ENCODE measurements at places on chromosomes 7 and 10. TPM values are rescaled to one million over a fixed set of nuclear protein-coding genes. Genes with fewer than 3 reads are reported as not detected.

- no peaks in the 10 kb centered on the region for H3K27me3 ChIP-seq
- peaks cover 15% of the 10 kb centered on the region for H3K4me1 ChIP-seq
- no peaks in the 10 kb centered on the region for H3K36me3 ChIP-seq
- no peak overlapping the region for H3K4me3 ChIP-seq
- no peak overlapping the region for H3K27ac ChIP-seq
These were observed 179.2 kb downstream of the ST7 start for GRCh38 chr7:117132321-117133120.

DNA sequence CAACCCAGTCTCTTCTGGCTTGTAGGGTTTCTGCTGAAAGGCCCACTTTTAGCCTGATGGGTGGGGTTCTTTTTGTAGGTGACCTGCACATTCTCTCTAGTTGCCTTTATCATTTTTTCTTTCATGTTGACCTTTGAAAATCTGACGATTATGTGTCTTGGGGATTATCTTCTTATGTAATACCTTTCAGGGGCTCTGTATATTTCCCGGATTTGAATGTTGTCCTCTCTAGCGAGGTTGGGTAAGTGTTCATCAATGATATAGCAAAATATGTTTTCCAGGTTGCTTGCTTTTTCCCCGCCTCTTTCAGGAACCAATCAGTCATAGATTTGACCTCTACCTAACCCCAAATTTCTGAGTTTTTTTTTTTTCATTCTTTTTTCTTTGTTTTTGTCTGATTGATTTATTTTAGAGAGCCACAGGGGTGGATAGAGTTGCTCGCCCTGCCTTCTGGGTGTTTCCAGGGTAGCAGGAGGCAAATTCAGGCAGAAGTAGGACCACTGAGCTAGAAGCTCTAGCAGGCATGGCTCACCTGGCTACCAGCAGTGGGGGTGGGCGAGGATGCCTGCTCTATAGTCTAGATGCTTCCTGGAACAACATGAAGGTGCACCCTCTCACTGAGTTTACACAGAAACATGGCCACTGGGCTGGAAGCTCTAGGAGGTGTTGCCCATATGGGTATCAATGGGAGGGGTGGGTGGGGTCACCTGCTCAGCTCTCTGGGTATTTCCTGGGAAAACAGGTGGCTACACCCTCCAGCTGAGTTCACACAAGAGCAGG is 94.9 kb downstream of the CCDC7 start:
- no peaks in the 10 kb centered on the region for H3K27me3 ChIP-seq
- no peak overlapping the region for H3K27ac ChIP-seq
- no peak for DNase-seq

Gene SUN1
- polyA plus RNA-seq = 69.2 TPM

DNA sequence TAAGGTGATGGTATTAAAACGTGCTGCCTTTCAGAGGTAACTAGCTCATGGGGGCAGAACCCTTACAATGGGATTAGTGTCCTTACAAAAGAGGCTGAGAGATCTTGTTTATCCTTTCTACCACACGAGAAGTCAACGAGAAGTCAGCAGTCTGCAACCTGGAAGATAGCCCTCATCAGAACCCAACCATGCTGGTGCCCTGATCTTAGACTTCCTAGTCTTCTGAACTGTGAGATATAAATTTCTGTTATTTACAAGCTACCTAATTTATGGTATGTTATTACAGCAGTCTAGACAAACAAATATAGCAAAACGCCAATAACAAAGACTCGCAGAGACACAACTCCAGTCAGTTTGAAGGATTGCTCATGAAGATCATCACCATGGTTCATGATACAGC is 157.5 kb upstream of the TMEM106B start:
- no peaks in the 10 kb centered on the region for H3K27me3 ChIP-seq
- H3K27ac ChIP-seq = no peak overlapping the region
- no peak for DNase-seq
- H3K36me3 ChIP-seq = no peaks in the 10 kb centered on the region
- H3K4me3 ChIP-seq = no peak overlapping the region

GRCh38 chr7:90201500-90202195 is 9.9 kb upstream of the STEAP2 start:
- no peak for DNase-seq
- no peak overlapping the region for H3K4me3 ChIP-seq
- no peaks in the 10 kb centered on the region for H3K27me3 ChIP-seq
- H3K4me1 ChIP-seq = no peaks in the 10 kb centered on the region

GRCh38 chr7:11272352-11272751 is 298.7 kb downstream of the PHF14 start:
- no peak for DNase-seq
- no peak overlapping the region for H3K4me3 ChIP-seq
- no peaks in the 10 kb centered on the region for H3K4me1 ChIP-seq
- H3K36me3 ChIP-seq = no peaks in the 10 kb centered on the region

DNA sequence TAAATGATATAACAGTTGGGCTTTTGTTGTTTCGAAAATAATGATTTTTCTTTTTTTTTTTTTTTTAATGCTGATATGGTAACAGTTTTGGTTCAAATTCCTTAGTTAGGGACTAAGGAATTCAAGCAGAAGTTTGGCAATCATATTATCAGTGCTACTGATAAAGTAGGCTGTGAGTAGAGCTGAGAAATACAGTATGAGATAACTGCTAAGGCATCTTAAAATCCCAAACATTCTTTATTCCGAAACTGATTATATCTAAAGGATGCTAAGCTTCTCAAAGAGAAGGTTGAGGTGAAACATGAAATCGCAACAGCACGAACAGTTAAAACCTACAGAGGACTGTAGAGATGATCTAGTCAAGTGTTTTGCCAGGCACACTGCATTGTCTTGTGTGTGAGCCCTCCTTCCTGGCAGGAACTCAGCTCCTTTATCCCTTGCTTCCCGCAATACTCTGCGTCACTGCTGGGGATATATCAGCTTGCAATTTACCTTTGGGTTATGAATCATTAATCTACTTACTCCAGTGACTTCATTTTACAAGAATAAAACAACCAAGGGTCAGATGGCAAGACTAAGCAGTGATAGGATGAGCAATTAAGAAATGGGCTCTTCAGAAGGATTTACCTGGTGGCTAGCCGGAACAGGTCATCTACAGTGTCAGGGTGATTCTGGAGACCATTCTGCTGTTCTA is 36.7 kb downstream of the IRF5 start:
- no peak overlapping the region for H3K4me3 ChIP-seq
- H3K4me1 ChIP-seq = no peaks in the 10 kb centered on the region
- no peaks in the 10 kb centered on the region for H3K36me3 ChIP-seq
- no peak for DNase-seq
- no peaks in the 10 kb centered on the region for H3K27me3 ChIP-seq

Gene PLEKHS1
- polyA plus RNA-seq = 0.01 TPM

GRCh38 chr10:125054669-125055268 is 105.6 kb downstream of the CTBP2 start:
- no peaks in the 10 kb centered on the region for H3K36me3 ChIP-seq
- no peak for DNase-seq
- H3K4me1 ChIP-seq = peaks cover 51% of the 10 kb centered on the region
- no peak overlapping the region for H3K27ac ChIP-seq

GRCh38 chr10:69469976-69470375 is 18.7 kb downstream of the TSPAN15 start:
- H3K4me1 ChIP-seq = peaks cover 84% of the 10 kb centered on the region
- DNase-seq = no peak
- H3K4me3 ChIP-seq = no peak overlapping the region
- H3K36me3 ChIP-seq = no peaks in the 10 kb centered on the region
- H3K27me3 ChIP-seq = no peaks in the 10 kb centered on the region

- H3K4me1 ChIP-seq = no peaks in the 10 kb centered on the region
- H3K36me3 ChIP-seq = peaks cover 4% of the 10 kb centered on the region
- no peak for DNase-seq
- H3K27me3 ChIP-seq = no peaks in the 10 kb centered on the region
- no peak overlapping the region for H3K4me3 ChIP-seq
These were observed 209.4 kb downstream of the ZMYND11 start for GRCh38 chr10:344582-345200.

GRCh38 chr7:116446212-116446855 is 53.2 kb upstream of the CAV2 start:
- no peak overlapping the region for H3K4me3 ChIP-seq
- no peak overlapping the region for H3K27ac ChIP-seq
- H3K27me3 ChIP-seq = no peaks in the 10 kb centered on the region

- no peak overlapping the region for H3K4me3 ChIP-seq
- no peaks in the 10 kb centered on the region for H3K4me1 ChIP-seq
- H3K27ac ChIP-seq = no peak overlapping the region
- no peak for DNase-seq
- no peaks in the 10 kb centered on the region for H3K36me3 ChIP-seq
These were observed 308.1 kb downstream of the WDR37 start for GRCh38 chr10:1364151-1364910.

DNA sequence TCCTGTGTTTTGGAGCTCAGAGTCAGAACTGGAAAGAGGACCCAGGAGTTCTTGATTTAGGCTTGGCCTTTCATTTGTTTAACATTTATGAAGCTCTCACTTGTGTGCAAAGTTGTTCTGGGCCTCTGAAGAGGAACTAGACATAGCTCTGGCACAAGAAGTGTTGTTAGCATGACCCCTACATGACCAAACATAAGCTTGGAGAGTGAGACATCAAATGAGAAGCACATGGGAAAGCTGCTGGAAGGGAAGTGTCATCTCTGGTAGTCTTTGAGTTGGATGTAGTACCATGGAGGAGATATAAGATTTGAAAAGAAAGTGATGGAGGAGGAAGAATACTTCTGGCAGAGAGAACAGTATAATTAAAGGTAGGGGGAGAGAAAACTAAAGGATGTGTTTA is 370.1 kb downstream of the ADRA2A start:
- H3K4me1 ChIP-seq = no peaks in the 10 kb centered on the region
- no peak overlapping the region for H3K27ac ChIP-seq

DNA sequence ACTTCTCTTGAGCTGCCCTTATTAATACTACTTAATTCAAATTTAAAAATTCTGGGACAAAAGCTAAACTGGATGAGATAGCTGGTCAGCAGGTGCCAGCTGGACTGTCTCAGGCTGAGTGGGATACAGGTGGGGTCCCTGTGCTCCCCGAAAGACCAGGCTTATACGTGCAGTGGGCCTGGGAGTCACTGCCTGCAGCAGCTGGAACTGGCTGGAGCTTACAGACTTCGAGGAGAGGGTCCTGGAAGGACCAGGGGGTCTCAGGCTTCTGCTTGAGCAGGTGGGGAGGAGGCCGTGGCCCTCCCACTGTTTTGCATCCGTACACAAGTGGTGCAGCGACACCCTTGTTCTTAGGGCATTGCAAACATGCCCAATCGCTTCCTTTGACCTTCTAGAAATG is 203.7 kb downstream of the GLRX3 start:
- no peak overlapping the region for H3K4me3 ChIP-seq
- DNase-seq = no peak
- H3K27me3 ChIP-seq = peaks cover 22% of the 10 kb centered on the region
- no peak overlapping the region for H3K27ac ChIP-seq
- H3K36me3 ChIP-seq = no peaks in the 10 kb centered on the region

DNA sequence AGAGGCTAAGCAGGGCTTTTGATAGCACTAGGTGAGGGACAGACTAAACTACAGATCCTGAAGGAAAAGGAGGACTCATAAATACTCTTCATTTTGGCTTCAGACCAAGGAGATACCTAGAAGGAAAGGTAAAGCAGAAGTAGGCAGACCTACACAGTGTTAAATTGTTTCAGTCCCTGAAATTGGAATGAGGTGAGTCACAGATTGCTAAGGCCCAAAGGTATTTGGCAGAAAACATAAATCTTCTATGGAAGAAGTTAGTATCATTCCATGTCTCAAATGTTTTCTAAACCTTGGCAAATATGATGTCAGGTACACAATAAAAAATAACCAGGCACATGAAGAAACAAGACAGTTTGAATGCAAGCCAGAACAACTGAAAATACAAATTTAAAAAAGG is 30.0 kb downstream of the MTERF1 start:
- H3K27ac ChIP-seq = no peak overlapping the region
- no peaks in the 10 kb centered on the region for H3K4me1 ChIP-seq
- H3K4me3 ChIP-seq = no peak overlapping the region
- no peaks in the 10 kb centered on the region for H3K36me3 ChIP-seq
- no peak for DNase-seq

DNA sequence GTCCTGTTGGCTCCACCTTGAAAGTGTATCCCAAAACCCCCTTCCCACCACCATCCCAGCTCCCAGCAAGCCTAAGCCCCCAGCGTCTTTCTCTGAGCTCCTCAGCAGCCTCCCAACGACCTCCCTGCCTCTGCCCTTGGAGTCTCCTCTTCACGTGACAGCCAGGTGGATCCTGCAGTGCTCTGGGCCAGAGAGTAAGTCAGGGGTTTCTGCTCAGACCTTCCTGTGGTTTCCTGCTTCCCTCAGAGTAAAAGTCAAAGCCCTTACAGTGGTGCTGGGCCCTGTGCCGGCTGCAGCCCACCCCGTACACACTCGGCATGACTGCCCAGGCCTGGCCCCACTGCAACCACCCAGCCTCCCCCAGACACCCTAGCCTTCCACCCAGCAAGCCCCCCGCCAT is 51.9 kb downstream of the OAT start:
- H3K27ac ChIP-seq = no peak overlapping the region
- DNase-seq = no peak
- H3K4me3 ChIP-seq = no peak overlapping the region

- no peak overlapping the region for H3K27ac ChIP-seq
- no peaks in the 10 kb centered on the region for H3K4me1 ChIP-seq
- H3K27me3 ChIP-seq = no peaks in the 10 kb centered on the region
- H3K36me3 ChIP-seq = no peaks in the 10 kb centered on the region
- no peak for DNase-seq
- no peak overlapping the region for H3K4me3 ChIP-seq
These were observed 567.5 kb downstream of the PARD3 start for GRCh38 chr10:34247560-34247959.

- H3K4me1 ChIP-seq = peaks cover 26% of the 10 kb centered on the region
- peak overlapping the region; percentile 81 for H3K27ac ChIP-seq
- H3K27me3 ChIP-seq = no peaks in the 10 kb centered on the region
- no peak overlapping the region for H3K4me3 ChIP-seq
- H3K36me3 ChIP-seq = no peaks in the 10 kb centered on the region
These were observed 44.3 kb upstream of the PRKAR1B start for GRCh38 chr7:771234-772004.

Gene IL15RA
- polyA plus RNA-seq = 18.7 TPM

Gene PTPN20
- polyA plus RNA-seq = 3.2 TPM

GRCh38 chr7:47571331-47572093 is 10.4 kb downstream of the TNS3 start:
- H3K27ac ChIP-seq = peak overlapping the region; percentile 79
- no peaks in the 10 kb centered on the region for H3K27me3 ChIP-seq
- H3K36me3 ChIP-seq = no peaks in the 10 kb centered on the region
- DNase-seq = peak; percentile 76
